ENCODE measurements at places on chromosomes 6 and 20. TPM values are rescaled to one million over a fixed set of nuclear protein-coding genes. Genes with fewer than 3 reads are reported as not detected.

DNA sequence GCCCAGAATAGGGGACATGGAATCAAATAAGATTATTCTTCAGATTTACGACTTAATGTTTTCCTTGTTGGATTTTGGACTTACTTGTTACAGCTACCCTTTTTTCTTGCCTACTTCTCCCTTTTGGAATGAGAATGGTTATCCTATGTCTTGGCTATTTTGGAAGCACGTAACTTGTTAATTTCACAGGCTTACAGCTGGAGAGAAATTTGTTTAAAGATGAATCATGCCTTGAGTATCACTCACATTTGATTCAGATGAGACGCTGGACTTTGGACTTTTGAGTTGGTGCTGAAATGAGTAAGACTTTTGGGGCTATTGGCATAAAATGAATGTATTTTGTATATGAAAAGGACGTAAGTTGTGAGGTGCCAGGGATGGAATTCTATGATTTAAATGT, 83.3 kb downstream of the SMPDL3A start:
- DNase-seq = no peak

DNA sequence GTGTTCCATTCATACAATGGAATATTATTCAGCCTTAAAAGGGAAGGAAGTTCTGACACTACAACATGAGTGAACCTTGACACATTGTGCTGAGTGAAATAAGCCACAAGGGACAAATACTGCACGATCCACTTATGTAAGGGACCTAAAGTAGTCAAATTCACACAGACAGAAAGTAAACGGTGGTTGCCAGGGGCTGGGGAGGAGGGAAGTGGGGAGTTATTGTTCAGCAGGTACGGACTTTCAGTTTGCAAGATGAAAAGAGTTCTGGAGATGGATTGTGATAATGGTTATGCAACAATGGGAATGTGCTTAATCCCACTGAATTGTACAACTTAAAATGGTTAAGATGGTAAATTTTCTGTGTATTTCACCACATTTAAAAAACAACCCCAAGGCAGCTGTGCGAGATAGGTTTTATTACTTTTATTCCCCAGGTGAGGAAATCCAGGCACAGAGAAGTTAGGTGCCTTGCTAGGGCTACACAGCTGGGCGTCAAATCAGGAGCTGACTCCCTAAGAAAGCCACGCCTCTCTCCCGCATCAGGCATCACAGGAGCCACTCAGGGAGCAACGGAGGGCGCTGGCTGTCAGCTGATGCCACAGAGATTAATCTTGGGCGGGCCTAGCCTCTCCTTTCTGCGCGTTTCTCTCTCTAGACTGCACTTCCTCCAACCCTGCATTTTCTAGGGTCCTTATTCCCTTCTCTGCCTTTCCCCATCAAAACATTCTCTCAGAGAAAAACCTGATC, 9.3 kb upstream of the TRAF3IP2 start:
- DNase-seq = no peak

DNA sequence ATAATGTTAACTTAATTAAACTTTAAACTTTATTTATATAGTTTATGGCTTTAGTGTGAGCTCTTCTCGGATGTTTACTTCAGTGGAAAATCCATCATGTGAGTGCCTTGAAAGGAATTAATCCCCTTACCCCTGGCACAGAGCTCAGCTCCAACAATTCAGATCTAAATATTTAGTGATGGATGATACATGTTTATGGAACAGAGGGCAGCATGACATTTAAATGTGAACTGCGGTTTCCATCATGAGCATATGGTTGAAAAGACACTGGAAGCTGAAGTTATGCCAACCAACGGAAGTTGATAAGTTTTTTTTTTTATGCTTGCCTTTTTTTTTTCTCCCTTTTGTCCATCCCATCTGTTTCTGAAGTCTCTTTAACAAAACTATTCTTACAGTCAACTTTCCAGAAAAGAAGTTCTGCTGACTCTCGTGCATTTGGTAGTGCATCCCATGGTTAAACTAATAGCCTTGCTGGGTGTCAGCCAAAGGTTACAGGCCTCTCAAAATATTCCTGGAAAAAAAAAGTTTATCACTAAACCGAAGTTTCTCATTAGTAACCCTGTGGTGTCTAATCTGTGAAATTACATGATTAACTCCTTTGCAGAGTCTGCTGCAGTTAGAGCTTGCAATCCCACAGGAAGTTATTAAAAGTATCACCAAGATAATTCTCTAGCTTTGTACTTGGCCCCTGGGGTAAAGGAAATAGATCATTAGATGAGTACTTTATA, 243.9 kb upstream of the TCF21 start:
- DNase-seq = no peak

- no peak for DNase-seq
Observed at GRCh38 chr20:25380945-25381614, 9.6 kb downstream of the ABHD12 start.

DNA sequence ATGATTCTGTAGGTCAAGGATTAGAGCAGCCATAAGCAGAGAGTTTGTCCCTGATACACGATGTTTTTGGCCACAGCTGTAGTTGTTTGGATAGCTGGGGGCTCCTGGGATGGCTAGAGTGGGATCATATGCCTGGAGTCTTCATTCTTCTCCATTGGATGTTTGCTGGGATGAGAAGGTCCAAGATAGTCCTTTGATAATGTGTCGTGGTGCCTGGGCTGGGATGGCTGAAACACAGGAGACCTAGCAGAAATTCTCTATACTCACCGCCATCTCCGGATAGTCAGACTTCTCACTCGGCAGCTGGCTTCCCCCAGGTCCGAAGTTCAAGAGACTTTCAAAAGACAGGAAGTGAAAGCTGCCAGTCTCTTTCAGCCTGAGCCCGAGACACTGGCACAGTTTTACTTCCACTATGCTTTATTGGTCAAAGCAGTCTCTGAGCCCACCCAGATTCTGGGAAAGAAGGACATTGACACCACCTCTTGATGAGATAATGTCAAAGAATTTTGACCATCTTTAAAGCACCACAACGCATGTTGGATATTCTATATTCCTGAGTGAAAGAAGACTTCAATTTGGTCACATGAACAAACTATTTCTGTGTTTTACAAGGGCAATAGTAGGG, 16.0 kb downstream of the MARCKS start:
- peak; percentile 51 for DNase-seq

DNA sequence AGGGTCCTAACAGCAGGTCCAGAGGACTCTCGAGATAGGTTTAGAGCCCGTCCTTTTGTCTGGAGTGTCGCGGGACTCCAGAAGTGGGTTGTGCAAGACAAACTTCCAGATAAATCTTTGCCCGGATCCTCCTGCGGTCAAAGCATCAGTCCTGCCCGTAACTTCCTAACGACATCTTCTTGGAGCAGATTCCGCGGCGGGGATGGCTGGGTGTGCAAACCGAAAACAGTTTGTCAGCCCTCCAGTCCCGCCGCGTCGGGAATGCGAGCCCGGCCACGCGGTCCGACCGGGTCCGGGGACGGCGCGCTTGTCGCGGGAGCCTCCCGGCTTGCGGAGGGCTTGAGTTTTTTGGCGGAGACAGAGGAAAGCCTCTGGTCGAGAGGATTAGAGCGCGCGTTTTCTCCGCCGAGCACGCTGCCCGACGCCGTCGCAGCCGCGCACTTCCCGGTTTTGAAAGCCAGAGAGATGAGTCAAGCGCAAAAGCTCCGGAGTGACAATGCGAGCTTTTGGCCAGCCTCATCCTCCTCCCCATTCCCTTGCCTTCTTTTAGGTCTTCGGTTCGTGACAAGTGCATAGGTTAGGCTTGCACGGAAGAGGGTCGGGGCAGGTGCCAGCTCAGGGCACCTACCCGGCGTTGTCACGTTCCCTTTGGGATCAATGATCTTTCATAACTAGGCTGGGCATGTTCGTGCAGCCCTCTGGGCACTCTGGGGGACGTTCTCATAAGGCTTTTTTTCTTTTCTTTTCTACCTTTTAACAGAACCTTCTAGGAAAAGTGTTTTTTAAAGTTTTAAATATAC, 91.3 kb upstream of the PRDM1 start:
- peak; percentile 34 for DNase-seq

GRCh38 chr20:48146877-48147276, 361.6 kb upstream of the SULF2 start:
- no peak for DNase-seq

GRCh38 chr6:6843057-6843627, 254.6 kb downstream of the LY86 start:
- no peak for DNase-seq

DNA sequence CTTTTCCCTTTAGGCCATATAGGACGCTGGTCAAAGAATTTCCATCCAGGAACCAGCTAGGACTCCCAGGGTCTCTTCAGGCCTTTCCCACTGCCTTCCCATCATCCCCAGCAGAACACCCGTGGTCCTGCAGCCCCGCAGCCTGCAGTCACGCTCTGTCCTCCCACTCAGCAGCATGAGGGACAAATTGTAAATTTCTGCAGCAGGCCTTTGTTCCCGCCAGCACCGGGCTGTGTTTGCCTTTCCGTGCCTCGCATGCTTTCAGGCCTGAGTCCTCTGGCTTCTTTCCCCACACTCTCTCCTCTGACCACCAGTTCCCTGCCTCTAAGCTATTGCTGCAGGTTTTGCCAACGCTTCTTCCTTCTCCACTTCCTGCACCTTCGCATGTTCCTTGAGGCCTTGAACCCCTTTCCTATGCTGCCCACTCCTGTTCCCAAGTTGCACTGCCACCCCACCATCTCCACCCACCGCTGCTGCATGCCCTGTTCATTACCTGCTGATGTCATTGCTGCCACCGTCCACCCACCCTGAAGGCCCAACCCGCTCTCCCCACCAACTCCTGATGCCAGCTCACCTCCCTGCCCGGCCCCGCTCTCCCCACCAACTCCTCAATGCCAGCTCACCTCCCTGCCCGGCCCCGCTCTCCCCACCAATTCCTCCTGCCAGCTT, 49.8 kb downstream of the RNASET2 start:
- no peak for DNase-seq

DNA sequence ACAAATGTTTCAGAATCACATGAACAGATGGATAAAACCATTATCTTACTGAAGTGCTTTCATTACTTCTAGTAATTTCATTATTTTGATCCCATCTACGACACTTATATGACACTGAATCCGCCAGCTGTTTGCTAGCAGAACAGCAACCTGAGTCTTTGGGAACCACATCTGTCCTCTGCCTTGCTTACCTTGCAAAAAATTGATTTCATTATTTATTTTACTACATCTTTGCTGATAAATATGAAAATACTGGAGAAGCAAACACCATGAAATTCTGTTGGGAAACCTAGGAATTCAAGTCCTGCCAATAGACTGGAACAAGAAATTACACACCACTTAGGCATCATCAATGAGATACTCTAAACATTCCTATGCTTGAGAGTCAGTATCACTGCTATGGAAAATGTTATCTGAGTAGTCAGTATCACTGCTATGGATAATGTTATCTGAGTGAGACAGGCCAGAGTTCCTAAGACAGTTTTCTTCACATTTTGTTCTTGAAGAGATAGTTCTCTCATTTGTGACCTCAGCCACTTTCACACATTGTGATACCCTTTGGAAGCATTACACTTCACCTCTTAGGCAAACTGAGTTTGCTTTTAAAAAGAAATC, 91.9 kb downstream of the PDE10A start:
- no peak for DNase-seq

- peak; percentile 38 for DNase-seq
Observed at GRCh38 chr20:51584737-51585136, 42.2 kb upstream of the NFATC2 start.

Gene ZBTB46
- 1.1 TPM for total RNA-seq

Gene PRDM1
- total RNA-seq = 3.3 TPM

Gene CFB
- 2.4 TPM for total RNA-seq

Gene BPIFB1
- total RNA-seq = not detected

Gene TNNC2
- not detected for total RNA-seq

Gene TTLL9
- total RNA-seq = not detected

Gene CRISP2
- total RNA-seq = not detected

Gene SLC22A1
- 0.35 TPM for total RNA-seq

Gene SLC17A9
- 8.1 TPM for total RNA-seq

All from OCI-LY7 (cell line).